Activated CD4-positive, alpha-beta T cell treated with anti-CD3 and anti-CD28 coated beads, Interleukin-2, Interleukin-6, amounts not matched to agents 100 ng/mL and 50 ng/mL, durations not matched to agents 16 hours and 8 hours (primary cell): ENCODE measurements at places on chromosomes 7 and 10.

DNA sequence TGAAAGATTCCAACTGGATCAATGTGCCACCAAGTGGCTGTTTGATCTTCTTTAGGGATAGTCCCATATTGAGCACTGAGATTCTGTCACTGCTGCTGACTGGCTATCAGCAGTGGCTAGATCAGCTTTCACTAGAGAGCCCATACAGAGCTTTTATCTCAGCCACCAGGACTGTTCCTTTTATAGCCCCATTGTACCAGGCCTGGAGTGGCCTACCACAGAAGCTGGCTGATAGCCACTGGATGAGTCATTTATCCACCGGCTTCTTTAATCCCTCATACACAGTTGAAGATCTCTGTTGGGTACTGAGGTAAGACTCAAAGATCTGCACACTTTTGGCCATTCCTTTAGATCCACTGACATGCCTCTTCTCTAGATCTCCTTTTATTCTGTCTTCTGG is 1101.1 kb downstream of the SORCS3 start:
- no peak for DNase-seq

DNA sequence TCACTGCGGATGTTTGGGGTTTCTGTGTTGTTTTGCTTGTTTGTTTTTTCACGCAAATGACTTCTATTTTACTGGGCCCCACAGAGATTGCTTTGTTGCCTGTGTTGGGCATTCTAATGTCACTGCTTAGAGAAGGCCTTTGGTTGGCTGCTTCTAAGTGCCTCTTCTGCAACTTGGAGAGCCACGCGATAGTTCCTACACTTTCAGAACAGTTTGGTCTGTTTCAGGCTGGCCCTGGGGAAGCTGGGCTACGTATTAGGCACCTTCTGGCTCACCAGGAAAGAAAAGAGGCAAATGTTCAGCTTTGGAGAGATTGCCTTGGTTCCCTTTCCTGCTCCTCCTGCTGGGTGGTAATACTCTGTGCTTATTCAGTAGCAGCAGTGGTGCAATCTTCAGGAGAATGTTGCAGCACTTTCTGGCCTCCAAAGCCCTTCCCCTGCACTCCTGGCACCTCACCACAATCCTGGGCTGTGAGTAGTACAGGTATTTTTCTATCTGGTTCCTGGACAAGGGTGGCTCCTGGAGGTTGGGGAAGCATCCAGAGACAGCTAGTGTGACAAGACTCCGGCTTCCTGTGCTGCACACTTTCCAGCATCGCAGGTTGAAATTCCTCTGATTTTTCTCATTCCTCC is 1.2 kb downstream of the ANTXRL start:
- no peak for DNase-seq

DNA sequence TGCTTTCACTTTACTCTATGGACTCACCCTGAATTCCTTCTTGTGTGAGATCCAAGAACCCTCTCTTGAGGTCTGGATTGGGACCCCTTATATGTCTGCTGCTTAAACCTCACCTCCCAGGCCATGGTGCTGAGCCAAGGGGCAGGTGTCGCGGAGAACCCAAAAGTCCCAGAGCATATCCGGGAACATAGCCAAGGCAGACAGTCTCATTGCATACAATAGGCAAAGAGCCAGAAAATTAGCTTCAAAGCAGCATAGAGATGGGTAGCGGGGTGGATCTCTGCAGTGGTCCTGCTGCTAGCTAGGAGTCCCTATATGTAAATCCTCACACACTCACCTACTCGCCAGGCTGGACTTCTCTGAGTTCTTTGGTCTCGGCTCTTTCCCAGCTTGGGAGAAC is 5.5 kb downstream of the CCL24 start:
- no peak for DNase-seq

- no peak for DNase-seq
Observed at GRCh38 chr10:5776881-5777197, 36.4 kb downstream of the GDI2 start.

DNA sequence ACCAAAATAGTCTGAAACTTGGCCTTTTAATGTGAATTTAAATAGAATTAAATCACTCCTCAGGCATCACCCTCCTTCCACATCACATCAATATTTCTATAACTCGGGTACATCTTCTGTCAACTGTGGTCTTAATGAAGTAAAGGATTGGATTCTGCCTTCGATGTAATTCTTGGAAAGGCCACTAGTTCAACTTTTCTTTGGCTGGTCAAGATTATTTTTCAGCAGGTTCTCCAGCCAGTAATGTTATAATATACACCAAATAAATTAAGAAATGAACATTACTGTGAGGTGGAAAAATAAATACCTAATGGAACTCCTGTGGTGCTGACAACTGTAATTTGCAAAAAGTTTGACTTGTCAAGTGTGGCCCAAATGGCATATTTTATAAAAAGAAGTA is 9.7 kb upstream of the SLC16A9 start:
- no peak for DNase-seq

DNA sequence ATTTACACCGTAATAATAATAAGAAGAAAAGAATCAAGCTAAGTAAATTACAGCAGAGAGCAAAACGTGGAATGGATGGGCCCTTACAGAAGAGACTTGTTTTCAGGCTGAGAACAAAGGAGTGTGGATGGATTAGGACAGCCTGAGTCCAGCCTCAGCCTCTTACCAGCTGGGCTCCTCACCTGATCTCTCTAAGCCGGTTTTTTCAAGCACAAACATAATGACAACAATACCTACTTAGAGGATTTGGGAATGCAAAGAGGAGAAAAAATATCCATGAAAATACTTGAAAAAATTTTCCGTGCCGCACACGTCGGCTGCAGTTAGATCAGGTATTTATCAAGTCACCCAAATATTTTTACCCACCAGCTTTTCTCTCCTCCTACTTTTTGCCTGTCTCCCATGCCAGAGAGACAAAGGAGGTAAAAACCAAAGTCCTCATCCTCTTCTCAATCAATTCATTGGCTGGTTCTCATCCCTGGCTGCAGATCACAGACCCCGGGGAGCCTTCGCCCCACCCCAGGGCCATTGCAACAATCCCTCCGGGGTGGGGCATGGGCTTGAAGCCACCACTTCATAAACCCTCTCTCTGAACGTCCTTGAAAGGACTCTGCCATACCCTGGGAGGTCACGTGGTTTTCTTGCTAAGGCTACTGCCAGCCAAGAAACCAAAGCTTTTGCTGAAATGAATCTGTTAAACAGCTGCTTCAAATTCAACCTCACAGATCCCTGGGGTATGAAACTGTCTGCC is 29.7 kb upstream of the GTF2I start:
- DNase-seq = no peak

GRCh38 chr10:80530816-80531215 is 6.9 kb upstream of the SH2D4B start:
- no peak for DNase-seq

DNA sequence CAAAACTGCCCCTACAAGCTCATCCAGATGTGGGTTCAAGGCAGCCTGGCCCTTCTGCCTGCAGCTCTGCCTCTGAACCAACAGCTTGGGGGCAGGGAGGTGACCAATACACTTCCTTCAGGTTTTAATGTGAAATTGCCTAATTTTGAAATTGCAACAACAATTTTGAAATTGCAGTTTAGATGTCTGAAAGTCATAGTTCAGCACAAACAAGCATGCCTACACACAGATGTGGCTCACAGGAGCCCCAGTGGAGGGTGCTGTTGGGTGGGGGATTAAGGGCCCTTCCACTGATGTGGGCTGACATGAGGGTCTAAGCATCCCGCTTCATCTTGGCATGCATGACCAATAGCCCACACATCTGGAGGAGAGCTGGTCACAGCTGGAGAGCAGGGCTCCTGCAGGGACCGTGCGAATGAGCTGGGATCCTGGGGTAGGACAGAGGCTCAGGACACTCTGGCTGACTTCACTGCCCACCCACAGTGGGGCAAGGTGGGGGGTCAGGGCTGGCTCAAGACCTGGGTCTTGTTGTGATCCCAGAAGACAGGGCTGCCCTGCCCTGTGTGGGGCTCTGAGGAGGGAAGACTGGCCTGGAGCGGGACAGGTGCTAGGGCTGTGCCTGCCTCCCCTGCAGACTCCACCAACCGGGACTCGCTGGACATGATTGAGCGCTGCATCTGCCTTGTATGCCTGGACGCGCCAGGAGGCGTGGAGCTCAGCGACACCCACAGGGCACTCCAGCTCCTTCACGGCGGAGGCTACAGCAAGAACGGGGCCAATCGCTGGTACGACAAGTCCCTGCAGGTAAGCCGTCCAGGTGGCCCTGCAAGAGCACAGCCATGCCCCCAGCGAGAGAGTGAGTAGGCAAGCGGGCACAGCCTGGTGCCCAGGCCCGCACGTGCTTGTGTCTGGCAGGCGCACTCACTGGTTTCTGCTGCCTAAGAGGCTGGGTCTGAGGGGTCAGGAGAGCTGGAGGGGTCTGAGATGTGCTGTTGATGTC is 32.3 kb downstream of the CHAT start:
- no peak for DNase-seq

- DNase-seq = no peak
Observed at GRCh38 chr7:53383131-53383530, 347.7 kb downstream of the POM121L12 start.

DNA sequence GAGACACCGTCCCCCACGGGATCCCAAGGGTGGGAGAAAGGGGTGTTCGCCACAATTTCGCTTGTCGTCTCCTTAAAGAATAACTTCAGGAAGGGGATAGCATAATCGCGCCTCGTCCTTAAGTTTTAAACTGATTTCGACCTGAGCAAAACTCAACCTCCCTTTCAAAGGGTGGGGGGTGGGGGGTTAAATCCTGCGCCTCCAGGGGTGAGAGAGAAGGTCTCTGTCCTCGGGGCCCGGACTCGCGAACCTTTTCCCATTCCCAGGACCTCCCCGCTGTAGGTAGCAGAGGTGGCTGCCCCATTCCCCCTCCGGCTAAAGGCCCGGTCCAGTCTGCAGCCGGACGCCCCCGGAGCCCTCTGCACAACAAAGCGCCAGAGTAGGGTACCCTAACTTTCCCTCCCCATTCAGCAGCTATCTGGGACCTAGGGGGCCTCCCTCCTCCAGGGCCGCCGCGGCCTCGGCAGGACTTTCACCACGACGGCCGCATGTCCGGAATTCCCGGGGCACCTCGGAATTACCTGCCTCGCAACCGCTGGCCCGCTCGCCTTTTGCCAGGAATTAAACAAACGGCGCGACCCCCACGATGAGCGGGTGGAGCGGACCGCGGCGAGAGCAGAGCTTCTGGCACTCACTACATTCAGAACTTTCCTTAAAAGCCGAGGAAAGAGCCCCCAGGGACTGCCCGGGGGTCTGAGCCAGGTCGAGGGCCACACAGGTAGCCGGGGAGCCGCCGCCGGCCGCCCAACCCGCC is 1.7 kb downstream of the CDK6 start:
- DNase-seq = no peak

- no peak for DNase-seq
Observed at GRCh38 chr7:11751315-11751714, 80.7 kb downstream of the THSD7A start.

DNA sequence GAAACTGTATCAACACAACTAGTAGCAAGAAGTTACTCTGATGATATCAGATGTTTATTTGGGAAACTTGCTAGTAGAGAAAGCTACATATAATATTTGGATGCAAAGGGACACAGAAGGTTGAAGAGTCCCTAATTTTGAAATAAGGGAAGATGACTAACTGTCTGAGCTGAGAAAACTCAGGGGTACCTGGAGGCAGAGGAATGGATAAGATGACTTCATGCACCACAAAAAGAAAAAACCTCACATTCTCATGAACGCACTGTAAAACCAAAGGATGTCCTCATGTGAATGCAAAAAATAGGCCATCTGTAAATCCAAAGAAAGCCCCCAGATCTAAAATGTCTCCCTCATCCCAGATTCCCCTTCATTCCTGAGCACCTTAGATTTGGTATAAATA is 29.3 kb downstream of the PRSS2 start:
- DNase-seq = no peak

DNA sequence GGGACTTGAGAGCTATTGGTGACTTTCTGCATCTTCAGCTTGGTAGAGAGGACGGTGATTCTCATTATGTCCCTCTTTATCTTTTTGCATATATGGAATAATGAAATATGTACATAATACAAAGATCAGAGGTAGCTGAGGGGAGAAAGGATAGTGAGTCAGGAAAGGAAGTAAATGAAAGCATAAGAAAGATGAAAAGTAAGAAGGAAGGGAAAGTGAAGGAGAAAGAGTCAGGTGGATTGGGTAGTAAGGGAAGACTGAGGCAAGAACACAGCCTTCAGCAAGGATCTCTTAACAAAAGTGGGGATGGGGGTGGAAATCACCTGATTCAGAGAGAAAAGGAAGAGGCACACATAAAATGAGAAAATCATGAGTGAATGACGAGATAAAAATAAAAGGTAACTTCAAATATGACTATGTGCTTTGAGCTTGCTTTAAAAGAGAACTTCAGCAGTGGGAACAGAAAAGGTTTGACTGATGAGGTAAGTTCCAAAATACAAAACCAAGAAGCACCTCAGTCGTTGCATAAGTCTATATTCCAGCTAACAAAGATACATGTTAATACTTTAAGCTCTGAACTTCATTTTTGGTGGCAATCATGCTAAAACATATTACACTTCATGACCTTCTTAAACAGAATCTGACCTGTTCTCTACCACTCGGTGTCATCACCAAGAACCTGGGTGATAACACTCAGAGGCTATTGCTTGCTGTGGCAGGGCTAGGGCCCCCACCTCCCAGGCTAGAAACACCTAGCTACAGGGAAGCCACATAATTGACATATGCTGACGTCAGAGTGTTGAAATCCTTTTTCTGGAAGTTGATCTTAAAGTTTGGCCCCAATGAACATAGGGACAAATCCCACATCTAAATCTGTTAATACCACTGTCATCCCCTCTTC is 32.9 kb downstream of the NRCAM start:
- DNase-seq = no peak

DNA sequence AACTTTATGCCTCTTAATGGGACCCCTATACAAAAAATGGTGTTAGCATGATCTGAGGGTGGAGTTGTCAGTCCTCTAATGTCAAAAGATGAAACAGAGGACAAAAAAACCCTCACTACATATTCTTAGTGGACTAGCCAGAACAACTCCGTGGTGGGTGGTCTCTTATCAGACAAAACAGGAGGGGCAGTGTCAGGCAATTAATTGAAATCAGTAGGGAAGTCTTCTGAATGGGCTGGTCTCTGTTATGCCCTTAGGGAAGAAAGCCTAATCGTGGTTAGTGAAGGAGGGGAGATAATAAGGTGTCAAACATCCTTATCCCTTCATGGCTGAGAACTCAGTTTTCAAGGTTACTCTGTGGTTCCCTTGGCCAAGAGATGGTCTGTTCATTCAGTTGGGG is 909.4 kb downstream of the GRID1 start:
- no peak for DNase-seq
